ENCODE measurements at places on chromosomes 6 and 20. TPM values are rescaled to one million over a fixed set of nuclear protein-coding genes. Genes with fewer than 3 reads are reported as not detected.

EDN3 gene
- total RNA-seq = 6.9 TPM

CRISP2 gene
- 0.33 TPM for total RNA-seq

DOK5 gene
- 2.0 TPM for total RNA-seq

NNAT gene
- 9.7 TPM for total RNA-seq

PNPLA1 gene
- total RNA-seq = not detected

NSFL1C gene
- 36.7 TPM for total RNA-seq

TMEM244 gene
- not detected for total RNA-seq

IL17F gene
- total RNA-seq = not detected

Measured in breast epithelium (tissue), 4 donors.